ENCODE measurements at places on chromosomes 16 and 17. TPM values are rescaled to one million over a fixed set of nuclear protein-coding genes. Genes with fewer than 3 reads are reported as not detected.
A peak's percentile ranks its signal among the peaks of the same experiment; 100 is the strongest.

GRCh38 chr17:6439951-6440350, 4.3 kb upstream of the PIMREG start:
- no peak for DNase-seq

DNA sequence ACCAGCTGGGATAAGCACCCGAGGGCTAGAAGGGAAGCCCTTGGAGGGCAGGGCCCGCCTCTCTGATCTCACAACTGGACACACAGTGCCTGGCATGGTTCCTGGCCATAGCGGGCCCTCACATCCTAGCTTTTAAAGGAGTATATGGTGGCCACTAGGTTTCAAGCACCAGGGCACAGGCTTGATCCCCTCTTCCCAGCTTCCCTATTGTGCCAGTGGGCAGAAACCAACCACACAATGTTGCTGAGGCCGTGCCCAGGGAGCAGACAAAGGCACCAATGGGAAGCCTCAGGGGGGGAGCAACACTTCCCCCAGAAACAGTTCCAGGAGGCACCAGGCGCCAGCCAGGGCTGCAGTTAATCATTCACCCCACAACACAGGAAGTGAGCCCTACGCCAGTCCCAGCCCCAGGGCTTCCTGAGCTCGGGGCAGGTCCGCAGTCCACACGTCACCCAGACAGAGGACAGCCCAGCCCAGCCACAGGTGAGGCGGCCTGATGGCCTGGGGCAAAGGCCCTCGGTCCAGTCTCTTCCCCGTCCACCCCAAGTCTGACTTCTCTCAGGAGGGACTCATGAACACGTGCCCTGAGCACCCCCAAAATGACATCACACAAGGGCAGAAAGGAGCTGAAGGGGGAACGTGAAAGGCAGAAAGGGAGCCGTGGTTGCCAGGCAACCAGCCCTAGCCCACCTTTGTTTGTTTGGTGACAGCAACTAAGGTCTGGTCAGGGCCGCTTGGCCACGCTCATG, 12.8 kb downstream of the SMIM5 start:
- DNase-seq = peak; percentile 20

GRCh38 chr16:30853758-30854157, 40.1 kb downstream of the BCL7C start:
- no peak for DNase-seq

- DNase-seq = no peak
Observed at GRCh38 chr17:57876023-57876865, 26.4 kb upstream of the MRPS23 start.

- DNase-seq = no peak
Observed at GRCh38 chr16:30787613-30788378, 791 bp upstream of the ZNF629 start.

DNA sequence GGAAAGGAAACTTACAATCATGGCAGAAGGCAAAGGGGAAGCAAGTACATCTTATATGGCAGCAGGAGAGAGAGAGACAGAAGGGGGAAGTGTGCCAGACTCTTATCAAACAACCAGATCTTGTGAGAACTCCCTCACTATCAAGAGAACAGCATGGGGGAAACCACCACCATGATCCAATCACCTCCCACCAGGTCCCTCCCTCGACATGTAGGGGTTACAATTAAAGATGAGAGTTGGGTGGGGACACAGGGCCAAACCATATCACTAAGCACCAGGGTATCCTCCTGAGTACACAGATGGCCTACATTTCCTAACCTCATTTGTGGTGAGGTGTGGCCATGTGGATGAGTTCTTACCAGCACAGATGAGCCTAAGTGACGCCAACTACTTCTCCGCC, 348.6 kb upstream of the ZFHX3 start:
- DNase-seq = no peak

DNA sequence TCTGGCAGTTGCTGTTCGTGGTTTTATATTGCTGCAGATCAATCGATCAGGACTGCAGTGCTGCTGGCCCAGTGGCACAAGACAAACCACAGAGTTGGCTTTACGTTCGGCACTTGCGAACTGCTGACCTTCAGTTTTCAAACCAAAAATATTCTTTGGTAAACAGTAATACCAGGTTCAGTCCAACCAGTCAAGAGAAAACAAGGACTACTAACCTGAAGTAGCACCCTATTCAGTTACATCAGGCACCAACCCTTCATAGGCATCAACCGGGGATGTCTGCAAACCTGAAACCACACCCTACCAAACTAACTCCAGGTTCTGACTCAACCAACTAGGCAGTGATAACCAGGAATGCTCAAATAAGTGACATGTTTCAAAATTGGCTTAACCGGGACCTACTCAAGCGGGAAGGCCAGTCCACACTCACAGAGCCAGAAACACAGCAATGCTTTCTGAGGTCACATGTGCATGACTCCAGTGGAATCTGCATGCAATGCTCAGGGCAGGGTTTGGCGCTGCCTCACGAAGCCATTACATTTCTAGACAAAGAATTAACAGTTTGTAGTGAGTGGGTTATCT, 91.1 kb downstream of the SMG6 start:
- DNase-seq = no peak

GRCh38 chr17:75517297-75517865, 1.1 kb downstream of the TSEN54 start:
- peak; percentile 29 for DNase-seq

- peak; percentile 33 for DNase-seq
Observed at GRCh38 chr16:11361701-11362451, 16.6 kb downstream of the RMI2 start.

DNA sequence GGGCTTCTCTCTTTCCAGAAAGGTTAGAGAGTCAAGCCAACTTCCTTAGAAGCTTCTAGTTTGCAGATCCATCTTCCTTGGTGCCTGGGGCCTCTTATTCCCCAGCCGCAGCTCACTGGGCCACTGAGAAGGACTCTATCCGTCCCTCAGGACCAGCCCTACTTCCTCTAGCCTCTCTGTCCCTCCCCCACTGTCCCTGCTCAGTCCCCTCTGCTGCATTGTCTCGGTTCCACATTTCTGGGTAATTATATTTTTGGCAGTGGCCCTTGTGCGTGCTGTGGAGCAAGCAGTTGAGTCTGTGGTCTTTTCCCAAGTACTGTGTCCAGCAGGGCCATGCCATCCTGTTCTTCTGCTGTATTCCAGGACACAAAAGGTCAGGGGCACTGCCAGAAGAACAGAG, 17.8 kb downstream of the IRX3 start:
- no peak for DNase-seq

DNA sequence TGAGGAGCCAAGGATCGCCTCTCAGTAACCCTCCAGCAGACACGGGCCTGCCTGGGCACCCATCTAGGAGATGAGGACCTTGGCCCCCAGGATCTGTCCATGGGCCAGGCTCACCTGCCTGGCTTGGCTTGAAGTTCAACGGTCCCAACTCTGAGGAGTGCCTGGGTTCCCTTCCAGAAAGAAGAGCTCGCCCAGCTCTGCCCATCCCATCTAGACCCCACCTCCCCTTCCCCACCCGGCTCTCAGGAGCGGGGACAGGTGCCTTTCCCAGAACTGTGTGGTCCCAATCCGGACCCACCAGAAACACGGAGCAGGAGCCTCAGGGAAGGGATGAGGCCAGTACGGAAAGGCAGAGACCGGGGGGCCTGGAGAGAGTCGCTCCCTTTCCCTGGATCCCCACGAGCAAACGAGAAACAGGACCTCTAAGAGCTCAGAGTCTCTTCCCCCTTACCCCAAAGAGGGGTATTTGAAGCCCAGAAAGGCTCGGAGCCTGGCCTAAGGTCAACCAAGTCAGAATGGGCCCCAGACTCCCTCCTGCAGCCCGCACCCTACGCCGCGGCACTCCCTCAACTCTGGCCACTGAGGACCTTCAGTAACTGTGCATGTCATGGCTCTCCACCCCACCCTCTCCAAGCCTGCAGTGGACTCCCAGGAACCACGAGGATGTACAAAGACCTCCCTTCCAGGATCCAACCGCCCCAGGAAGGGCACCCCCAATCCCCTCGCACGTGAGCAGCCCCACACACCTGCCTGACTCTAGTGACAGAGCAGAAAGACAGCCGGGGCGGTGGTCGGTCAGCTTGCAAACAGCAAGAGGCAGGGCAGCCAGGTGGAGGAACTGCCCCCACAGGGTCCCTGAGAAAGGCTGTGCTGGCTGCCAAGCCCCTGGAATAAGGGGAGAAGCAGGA, 5.4 kb downstream of the CLUH start:
- no peak for DNase-seq

- DNase-seq = no peak
Observed at GRCh38 chr17:67675481-67675880, 42.3 kb upstream of the NOL11 start.

DNA sequence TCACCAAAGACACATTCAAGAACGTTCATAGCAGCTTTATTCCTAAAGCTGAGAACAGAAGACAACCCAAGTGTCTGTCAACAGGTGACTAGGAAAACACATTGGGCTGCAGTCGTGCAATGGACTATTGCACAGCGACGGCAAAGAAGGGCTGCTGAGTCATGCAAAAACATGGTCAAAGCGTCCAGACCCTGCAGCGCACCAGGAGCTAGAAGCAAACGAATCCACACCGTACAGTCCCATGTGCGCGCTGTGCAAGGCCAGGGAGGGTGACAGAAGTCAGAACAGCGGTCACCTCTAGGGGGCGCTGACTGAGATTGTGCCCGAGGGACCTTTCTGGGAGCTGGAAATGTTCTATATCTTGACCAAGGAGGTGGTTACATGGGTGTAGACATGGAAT, 266.4 kb downstream of the MAF start:
- DNase-seq = no peak

GRCh38 chr17:46056800-46057304, 57.8 kb downstream of the STH start:
- DNase-seq = no peak

DNA sequence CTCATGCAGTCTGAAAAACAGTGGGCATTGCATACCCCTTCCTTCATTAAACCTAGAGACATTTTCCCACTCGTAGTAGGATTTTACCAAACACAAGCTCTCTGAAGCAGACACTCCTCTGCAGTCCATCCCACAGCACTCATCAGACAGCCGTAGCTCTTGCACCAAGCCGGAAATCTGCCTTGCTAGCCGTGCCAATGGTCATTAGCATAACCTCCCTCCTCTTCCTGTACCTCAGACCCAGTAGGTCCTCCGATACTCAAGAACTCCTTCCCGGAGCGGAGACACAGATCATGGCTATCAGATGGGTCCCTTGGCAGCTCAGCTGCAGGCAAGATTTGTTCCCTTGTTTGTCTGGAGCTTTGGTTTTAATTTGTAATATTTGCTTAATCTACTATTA, 483.1 kb upstream of the PSMD7 start:
- no peak for DNase-seq

DNA sequence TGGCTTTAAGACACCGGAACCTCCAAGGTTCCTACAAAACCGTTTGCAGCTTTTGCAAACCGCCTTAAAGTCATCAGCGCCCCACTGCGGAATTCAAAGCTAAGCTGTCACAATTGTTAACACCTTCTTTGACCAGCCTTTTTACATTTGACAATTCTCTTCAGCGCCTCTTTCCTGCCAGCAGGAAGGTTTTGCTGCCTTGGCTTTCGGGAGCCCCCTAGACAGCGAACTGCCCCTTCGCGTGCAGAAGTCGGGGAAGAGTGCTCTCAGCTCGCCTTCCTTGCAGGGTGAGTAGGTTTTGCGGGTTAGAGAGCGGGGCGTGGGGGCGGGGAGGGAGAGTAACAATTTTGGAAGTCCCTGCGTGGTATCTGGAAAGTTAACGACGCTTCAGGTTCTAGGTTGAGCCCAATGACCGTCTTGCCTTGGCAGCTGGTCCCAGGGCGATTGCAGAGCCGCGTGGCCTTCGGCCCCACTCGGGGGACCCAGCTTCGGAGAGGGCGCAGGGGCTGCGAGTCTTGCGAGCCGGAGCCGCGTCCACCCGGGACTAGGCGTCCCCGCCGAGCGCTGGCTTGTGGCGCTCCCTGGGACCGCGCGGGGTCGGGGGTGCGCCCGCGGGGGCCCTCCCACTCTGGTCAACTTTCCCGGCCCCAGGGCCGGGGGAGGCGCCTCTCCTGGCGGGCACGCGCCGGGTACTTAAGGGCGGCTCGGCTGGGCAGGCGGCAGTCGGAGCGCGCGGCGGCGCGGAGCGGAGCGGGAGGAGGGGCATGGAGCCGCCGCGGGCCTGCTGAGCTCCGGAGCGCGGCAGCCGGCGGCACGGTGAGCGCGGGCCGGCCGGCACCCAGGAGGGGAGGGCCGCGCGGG, at the start of gene HAS3:
TSS of gene HAS3 (plus strand) at position 153 of the 861 bp plus-strand sequence. CDS start 3,743 bp downstream, outside the sequence.
- DNase-seq = peak; percentile 57

GRCh38 chr16:65916995-65917394, 449.5 kb upstream of the CDH5 start:
- no peak for DNase-seq

DNA sequence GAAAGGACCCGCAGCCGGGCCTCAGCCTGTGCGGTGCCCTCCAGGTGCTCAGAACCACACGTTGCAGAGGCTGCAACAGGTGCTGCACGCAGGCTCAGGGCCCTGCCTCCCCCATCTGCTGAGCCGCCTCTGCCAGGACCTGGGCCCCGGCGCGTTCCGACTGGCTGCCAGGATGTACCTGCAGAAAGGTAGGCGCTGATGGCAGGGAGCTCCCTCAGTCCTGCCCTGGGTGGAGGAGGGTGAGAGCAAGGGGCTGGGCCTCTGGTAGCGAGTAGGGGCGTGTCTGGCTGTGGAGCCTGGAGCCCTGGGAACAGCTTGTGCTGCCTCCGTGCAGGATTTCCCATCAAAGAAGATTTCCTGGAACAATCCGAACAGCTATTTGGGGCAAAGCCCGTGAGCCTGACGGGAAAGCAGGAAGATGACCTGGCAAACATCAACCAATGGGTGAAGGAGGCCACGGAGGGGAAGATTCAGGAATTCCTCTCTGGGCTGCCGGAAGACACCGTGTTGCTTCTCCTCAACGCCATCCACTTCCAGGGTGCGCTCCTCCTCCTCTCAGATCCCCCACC, 4.4 kb downstream of the SERPINF2 start:
- no peak for DNase-seq

GRCh38 chr16:27756206-27756970, 206.4 kb downstream of the KATNIP start:
- no peak for DNase-seq

- no peak for DNase-seq
Observed at GRCh38 chr16:78990309-78990701, 610.2 kb downstream of the MAF start.

The PYDC1 gene
- not detected for total RNA-seq

The PRR11 gene
- 66.4 TPM for total RNA-seq

The BORCS6 gene
- total RNA-seq = 5.2 TPM

The TERB1 gene
- not detected for total RNA-seq

The ADGRG1 gene
- 3.0 TPM for total RNA-seq

The HOXB7 gene
- total RNA-seq = 1.4 TPM

The FBXW10 gene
- not detected for total RNA-seq

The HYDIN gene
- total RNA-seq = not detected

The PARD6A gene
- 7.8 TPM for total RNA-seq

The HSPB9 gene
- total RNA-seq = 0.33 TPM

The PRCD gene
- total RNA-seq = 0.36 TPM

Measured in activated naive CD8-positive, alpha-beta T cell treated with anti-CD3 and anti-CD28 coated beads for 36 hours (primary cell).